ENCODE measurements at places on chromosomes 3 and 15.

DNA sequence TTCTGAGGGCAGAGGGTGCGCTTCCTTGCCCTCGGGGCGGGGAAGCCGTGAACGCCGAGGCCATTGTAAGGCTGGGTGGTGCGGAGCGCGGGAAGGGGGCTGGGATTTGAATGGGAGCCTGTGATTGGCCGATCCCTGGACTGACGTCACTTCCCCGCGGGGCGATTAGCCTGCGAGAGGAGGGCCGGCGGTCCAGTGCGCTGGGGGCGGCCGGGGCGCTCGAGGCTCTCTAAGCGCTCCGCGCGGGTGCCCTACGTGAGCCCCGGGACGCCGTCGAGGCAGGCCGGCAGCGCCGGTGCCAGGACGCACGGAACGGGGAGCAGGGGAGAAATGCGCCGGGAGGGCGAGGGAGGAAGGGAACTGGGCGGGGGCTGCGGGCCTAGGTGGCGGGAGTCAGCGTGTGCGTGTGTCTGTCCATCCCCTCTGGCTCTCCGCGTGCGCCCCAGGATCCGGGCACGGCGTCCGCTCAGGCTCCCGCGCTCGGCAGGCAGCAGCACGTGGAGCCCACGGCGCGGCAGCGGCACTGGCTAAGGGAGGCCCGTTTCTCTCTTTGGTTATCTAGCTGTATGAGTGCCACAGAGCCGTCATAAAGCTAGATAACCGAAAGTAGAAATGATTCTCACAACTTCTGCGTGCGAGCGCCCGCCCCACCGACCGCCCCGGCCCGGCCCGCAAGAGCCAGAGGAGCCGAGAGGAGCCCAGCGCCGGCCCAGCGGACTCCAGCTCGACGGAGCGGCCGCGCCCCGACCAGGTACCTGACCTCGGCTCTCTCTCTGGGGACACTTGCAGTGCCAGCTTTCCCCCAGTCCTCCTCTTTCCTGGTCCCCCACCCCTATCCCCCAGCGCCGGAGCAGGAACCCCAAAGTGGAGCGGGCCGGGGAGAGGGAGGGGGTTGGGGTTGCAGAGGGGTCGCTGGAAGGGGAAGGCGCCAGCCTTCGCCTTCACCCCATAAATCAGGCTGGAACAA lies 33.1 kb upstream of the POLG start:
- no peak for DNase-seq

GRCh38 chr15:70795311-70795665 lies 31.9 kb upstream of the UACA start:
- no peak for DNase-seq

GRCh38 chr3:58518291-58518789 lies 18.6 kb downstream of the ACOX2 start:
- DNase-seq: no peak

DNA sequence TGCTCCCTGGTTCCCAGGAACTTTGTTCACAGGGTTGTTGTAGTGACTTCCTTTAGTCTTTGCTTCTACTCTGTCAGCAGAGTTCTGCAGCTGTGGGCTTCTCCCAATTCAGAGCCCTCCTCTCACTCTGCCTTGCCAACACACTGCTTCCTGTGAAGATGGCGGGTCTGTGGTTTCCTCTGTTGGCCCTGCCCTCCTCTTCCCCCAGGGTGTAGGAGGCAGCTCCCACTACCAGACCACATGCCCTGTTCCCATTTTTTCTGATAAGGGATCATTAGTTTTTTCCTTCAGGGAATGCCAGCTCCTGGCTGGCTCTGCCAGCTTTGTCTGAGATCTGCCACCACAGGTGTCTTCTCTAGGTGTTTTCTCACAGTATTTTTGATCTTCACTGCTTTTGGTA lies 12.7 kb downstream of the SPSB4 start:
- DNase-seq: no peak

GRCh38 chr3:132847849-132848625 lies 125.8 kb upstream of the NPHP3 start:
- DNase-seq: no peak

GRCh38 chr3:194588236-194588635 lies 45.0 kb downstream of the TMEM44 start:
- no peak for DNase-seq

DNA sequence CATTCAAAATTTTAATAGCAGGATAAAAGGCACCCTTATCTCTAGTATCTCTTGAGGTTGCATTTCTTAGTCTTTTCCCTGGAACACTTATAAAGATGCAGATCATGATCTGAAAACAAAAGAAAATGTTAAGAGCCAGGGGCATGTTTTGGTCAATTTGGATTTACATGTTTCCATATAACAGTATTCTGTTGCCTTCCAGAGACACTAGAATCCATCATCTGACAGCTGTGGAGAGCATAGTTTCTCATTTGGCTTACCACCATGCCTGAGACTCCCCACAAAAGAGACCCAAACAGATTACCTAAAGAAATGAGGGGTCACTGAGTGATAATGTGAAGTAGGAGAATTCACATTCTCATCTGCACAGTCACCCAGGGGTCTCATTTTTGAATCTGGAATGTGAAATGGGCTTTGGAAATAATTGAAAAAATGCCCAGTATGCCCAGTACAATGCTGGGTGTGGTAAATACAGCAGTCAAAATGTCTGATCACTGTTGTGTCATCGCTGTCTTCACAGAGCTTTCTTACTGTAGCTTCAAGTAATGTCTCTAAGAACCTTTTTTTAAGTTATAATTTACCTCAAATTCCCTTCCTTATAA lies 79.9 kb upstream of the ZBTB20 start:
- no peak for DNase-seq

DNA sequence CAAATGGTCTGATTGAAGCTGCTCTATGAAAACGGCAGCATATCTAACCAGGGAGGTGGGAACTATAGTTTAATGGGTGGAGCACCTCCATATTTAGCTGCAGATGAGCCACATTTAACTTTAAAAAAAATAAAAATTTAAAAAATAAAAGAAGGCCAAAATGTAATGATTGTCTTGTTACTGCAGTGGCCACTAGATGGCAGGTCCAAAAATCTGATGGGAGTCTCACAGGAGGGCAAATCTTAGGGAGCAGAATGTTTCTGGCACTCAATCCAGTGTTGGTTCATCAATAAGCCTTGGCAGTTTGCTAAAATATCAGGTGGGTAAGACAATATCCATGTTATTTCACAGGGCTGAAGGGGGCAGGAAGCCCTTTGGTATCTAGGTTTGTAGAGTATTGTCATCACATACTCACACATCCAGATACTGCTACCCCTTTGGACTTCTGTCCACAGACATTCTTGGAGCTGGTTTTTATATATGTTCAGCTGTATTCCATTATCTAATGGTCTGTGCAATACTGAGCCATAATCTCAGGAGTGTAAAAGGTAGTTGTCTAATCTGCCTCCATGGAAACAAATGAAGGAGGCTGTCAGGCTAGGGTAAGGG lies 233.3 kb downstream of the TIGIT start:
- no peak for DNase-seq

GRCh38 chr3:123798550-123798949 lies 85.6 kb downstream of the MYLK start:
- DNase-seq: no peak

DNA sequence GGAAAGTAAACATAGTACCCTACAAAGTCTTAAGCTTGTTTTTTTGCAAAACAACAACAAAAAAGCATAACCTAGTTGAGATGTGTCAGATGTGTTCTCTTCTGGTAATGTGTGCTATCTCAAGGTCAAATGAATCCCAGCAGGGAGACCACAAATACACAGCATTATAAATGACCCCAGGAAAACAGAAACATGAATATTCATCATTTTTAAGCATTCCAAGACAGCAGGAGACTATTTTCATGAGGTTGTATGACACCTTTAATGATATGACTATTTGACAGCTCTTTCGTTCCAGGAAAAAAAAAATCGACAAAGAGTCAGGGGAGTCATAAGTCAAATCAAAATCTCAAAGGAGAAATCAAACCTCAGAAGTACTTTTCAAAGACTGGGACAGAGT lies 62.7 kb upstream of the CBLB start:
- no peak for DNase-seq

GRCh38 chr3:143063018-143063417 lies 56.6 kb upstream of the CHST2 start:
- no peak for DNase-seq

GRCh38 chr3:125128861-125129501 lies 73.2 kb upstream of the HEG1 start:
- no peak for DNase-seq

DNA sequence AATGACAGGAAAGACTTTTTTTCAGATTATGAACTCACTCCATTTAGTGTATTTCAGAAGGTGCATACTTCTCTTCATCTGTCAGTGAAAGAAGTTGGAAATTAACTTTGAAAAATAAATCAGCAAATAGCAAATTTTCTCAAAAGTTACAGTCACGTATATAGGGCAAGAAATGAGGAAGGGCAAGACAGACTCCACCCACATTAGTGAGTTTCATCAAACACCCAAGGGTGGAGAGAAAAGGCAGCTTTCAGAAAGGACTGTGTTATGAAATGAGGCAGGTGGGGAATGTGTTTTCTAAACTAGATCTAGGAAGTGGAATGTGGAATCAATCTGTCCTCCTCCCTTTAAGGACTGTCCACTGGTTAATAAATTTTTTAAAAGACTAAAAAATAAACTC lies 2.9 kb downstream of the SLC22A13 start:
- DNase-seq: no peak

DNA sequence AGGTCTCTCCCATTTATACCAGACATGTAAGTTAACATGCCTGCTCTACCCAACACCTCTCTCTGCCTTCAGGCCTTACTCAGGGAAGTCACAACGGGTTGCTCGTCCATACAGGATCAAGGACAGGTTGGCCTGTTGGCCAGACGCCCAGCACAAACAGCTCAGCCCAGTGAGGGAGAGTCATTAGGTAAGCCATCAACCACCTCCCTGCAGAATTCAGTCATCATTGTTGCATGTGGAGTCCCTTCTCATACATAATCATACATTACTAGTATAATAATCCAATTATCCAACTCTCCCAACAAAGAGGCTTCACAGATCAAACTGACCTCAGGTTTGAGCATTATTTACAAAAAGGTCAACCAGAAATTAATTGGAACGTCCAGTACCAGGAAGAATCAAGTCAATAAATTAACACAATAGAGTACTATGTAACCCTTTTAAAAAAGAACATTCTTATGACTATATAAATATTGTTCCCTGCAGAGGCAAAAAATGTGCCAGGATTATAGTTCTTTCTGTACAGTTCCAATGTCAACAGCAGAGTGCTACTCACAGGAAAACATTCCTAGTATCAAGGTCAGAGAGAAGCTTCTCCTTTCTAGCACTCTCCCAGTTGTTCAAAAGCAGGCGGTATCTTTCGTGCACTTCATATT lies 33.2 kb downstream of the HOMER2 start:
- DNase-seq: no peak

- DNase-seq: no peak
Measured at GRCh38 chr3:161851941-161852566, 355.4 kb downstream of the OTOL1 start.

DNA sequence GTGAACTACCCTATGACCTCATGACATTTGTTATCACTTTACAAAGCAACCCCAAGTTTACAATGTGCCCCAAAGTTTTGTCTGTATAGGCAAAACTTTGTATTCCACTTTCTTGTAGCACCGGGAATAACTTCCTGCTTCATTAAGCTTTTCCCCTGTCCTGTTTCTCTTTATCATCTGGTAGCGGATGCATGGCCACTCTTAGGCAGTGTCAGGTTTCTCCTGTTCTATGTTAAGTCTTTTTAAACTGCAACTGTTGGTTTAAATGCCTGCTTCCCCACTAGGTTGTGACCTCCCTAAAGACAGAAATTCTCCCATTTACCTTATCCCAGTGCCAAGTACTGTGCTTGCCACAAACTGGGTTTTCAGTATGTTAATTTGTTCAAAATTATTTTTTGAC lies 433.6 kb upstream of the DPH6 start:
- DNase-seq: no peak

GRCh38 chr15:88913017-88913849 lies at the start of gene MFGE8:
Gene MFGE8 (minus strand): TSS chr15:88913379. CDS start chr15:88913319, 60 bp downstream.
- DNase-seq: peak; percentile 27

- DNase-seq: no peak
Measured at GRCh38 chr3:156978481-156978961, 152.4 kb downstream of the LEKR1 start.

DNA sequence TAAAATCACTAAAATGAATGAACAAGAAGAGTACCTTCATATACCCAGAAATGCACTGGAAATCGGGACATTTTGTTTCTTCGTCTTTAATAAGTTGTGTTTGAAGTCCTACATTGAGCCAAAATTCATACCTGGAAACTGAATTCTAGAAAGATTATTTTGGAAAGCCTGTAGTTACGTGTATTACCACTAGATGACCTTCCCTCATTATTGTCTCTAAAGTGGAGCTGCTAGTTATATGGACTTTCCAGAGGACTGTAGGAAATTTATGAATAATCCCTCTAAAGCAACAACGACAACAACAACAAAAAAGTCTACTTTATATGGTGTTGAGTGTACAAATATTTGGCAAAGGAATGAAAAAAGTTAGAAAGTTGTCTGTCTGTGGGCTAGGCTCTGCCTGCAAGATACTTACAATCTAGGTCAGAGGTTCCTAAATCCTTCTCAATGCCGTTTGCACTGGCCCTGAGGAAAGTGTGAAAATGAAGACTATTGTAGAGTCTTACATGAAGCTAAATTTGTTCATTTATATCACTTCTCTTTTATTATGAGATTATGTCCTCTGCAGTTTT lies 234.8 kb upstream of the NR2E3 start:
- no peak for DNase-seq

- no peak for DNase-seq
Measured at GRCh38 chr15:31474059-31474868, 147.6 kb downstream of the KLF13 start.

- DNase-seq: peak; percentile 17
Measured at GRCh38 chr15:56919031-56919608, 676 bp downstream of the TCF12 start.

DNA sequence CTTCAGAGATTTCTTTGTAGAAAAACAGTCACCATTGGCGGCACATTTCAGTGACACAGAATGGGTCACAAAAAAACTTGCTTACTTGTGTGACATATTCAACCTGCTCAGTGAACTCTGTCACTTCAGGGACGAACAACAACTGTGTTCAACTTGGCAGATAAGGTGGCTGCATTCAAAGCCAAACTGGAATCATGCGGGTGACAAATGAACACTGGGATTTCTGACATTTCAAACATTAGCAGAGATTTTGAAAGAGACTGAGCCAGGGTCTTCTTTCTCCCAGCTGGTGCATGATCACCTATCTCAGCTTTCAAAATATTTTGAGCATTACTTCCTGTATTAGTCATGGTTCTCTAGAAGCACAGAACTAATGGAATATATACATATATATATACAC lies 1.9 kb upstream of the EID1 start:
- DNase-seq: no peak

Measured in stimulated activated CD4-positive, alpha-beta T cell treated with anti-CD3 and anti-CD28 coated beads, Interleukin-1b, Interleukin-23, amount 100 ng/mL, for 1 hour (primary cell).